ENCODE measurements at places on chromosomes 6 and 20.

GRCh38 chr6:19849755-19850154 lies 12.6 kb downstream of the ID4 start:
- DNase-seq, result no peak

GRCh38 chr6:10630178-10630577 lies 64.2 kb downstream of the C6orf52 start:
- no peak for DNase-seq

GRCh38 chr20:10961651-10962288 lies 288.0 kb upstream of the JAG1 start:
- DNase-seq, result no peak

DNA sequence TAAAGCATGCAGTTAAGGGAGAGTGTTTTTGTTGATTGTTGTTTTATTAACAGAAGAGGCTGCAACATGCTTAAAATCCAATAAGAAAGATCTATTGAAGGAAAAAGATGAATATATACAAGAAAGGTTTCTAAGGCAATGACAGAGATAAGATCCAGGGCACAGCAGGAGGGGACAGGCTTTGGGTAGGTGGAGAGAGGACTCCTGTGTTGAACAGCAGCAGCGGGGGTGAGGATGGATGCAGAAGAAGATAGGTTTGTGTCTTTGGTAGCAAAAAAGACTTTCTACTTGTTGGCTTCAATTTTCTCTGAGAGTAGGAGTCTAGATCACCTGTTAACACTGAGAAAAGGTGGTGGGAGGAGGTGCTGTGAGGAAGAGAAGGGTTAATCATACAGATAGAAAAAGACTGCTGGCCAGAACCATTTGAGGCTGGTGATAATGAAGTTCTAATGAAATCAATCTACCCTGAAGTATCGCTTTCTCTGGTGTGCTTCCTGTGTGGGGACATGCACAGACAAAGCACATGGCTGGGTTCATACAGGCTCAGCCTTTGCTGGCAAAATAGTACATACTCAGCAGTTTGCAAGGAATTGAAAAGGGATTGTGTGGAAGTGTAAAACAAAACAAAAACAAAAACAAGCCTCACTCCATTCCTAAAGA lies 17.2 kb upstream of the DST start:
- no peak for DNase-seq

- no peak for DNase-seq
Observed at GRCh38 chr6:38593409-38593808, 46.3 kb downstream of the BTBD9 start.

DNA sequence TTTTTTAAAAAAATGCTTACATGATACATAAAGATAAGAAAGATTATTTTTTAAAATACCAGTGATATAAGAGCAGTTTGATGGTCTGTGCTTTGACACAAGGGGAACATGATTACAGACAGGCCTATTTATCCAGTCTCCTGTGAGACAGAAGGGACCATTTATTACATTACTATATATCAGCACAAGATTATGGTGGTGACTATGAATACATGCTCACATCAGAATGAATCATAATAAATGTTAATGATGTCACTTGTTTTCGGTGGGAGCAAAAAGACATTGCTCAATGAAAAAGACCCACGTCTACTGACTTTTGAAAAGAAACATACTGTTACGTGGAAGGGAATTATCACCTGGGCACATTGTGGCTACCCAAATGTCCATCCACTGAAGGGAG lies 455.1 kb downstream of the CDC5L start:
- no peak for DNase-seq

GRCh38 chr6:152700427-152700826 lies 2.7 kb downstream of the MYCT1 start:
- DNase-seq, result no peak

- no peak for DNase-seq
Observed at GRCh38 chr20:63969838-63970713, at the start of gene ZNF512B. TSS of gene ZNF512B (minus strand) at chr20:63969930. CDS start at chr20:63967950, 1,980 bp downstream.

- no peak for DNase-seq
Observed at GRCh38 chr6:30974490-30975252, 8.8 kb upstream of the MUC21 start.

GRCh38 chr6:63289269-63289872 lies 30.4 kb downstream of the LGSN start:
- no peak for DNase-seq

- DNase-seq, result no peak
Observed at GRCh38 chr6:132487762-132488161, 25.2 kb downstream of the STX7 start.

DNA sequence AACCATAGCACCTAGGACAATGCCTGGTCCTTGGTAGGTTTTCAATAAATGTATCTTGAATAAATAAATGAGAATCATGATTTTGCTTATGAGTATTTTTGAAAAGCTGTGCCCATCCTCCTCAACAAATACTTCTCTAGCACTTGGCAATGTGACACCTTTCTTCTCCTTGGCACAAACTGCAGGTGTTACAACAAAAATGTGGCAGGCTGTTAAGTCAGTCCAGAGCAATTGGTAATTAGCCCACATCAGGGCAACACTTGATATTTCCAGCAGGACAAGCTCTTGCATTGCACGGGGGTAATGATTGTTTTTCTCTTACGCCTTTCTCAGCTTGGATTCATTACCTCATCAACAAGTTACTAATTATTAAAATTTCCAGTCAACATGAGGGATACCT lies 31.6 kb upstream of the SNX9 start:
- DNase-seq, result no peak

- no peak for DNase-seq
Observed at GRCh38 chr6:16736856-16737775, 24.1 kb downstream of the ATXN1 start.

DNA sequence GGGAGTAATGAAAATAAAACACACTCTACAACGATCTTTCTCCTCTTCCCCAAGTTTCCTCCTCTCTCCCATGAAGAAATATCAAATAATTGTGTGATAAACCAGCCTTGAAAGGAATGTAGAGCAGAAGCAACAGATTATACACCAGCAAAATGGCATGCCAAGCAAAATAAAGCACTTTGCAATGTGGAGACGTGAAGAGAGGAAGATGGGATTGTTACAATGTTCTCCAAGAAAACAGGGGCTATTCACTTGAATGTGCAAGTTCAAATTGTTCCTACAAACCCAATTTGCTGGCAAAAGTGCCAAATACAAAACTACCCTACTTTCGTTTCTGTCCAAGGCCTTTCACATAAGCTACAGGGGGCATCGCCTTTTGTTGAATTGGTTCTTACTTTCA lies 185.1 kb downstream of the PDE7B start:
- DNase-seq, result no peak

DNA sequence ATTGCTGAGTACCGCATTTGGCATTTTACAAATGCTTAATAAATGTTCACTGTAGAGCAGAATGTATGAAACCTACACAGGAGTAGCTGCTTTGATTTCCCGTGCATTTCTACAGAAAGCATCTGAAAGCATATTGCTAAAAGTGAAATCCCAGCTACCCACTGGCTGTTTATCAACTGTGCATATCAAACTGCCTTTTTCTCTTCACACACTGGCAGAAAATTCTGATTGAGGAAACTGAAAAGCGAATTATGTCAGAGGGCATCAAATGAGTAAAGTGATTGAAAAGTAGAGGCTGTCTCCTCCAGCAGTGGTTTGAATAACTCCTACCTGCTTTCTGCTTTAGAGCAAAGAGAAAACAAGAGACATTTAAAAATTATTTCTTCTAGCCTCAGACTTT lies 28.0 kb downstream of the STX11 start:
- DNase-seq, result no peak

GRCh38 chr20:13953227-13953626 lies 37.2 kb downstream of the SEL1L2 start:
- DNase-seq, result no peak

DNA sequence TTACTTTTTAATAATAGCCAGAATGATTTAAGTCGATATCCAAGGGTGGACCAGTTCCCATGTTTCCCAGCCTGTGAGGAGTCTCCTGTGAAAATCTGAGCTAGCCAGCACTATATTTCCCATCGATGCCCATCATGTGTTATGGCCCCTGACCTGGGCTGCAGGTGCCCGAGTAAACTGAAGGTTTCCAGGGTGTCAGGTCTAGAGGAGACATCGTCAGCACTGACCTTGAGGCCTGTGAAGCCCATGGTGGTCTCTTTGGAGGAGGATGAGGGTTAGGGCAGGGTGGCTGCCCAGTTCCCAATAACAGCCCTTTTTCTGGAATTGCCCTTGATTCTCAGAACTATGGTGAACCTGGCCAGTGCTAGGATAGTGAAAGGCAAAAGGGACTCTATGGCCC lies 63.0 kb upstream of the TOP1 start:
- DNase-seq, result no peak

DNA sequence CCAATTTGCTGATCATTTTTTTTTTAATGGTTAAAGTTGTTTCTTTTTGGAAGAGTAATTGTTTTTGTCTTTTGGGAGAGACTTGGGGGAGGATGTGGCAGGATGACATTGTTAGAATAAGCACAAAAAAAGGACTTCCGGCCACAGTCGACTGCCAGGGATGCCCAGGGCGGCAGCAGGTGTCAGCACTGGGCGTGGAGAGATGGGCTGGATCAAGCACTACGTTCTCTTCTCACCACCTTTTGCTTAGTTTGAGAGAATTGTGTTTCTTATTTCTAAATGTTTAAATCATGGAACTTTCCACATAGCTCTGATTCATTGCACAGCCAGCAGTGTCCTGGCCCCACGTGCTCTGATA lies 104.6 kb upstream of the FRMD1 start:
- no peak for DNase-seq

- no peak for DNase-seq
Observed at GRCh38 chr6:72748759-72749158, 126.9 kb downstream of the KCNQ5 start.

DNA sequence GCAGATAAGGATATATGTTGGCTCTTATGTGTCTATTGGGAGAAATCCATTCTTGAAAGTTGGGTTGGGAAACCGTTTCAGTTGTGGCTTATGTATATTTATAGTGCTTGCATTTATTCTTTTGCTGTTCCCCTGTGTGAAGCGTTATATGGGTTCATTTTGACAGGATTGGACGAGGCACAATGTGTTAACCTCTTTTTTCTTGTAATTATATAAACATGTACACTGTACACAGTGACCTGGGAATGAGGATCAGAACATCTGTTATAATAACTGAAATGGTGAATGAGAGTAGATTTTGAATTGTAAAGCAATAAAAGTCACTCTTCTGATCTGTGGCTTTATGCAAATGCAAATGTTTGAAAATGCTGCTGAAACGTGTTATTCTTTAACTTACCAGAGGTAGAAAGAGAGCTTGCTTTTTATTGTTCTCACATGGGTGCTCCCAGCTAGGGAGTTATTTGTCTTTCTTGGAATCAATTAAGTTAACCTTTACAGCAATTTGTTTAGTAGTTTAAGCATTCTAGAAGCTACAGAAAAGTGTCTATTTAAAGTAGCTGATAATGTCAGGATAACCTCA lies 213.7 kb downstream of the GRIK2 start:
- no peak for DNase-seq

GRCh38 chr20:10357061-10357708 lies 76.8 kb downstream of the MKKS start:
- DNase-seq, result no peak
